Fibroblast of skin of left quadriceps (primary cell): ENCODE measurements at places on chromosomes 3 and 15.

GRCh38 chr15:96837241-96837970 is 506.9 kb downstream of the NR2F2 start:
- no peak for DNase-seq

GRCh38 chr15:84914909-84915605 is 30.6 kb downstream of the SLC28A1 start:
- peak; percentile 45 for DNase-seq

DNA sequence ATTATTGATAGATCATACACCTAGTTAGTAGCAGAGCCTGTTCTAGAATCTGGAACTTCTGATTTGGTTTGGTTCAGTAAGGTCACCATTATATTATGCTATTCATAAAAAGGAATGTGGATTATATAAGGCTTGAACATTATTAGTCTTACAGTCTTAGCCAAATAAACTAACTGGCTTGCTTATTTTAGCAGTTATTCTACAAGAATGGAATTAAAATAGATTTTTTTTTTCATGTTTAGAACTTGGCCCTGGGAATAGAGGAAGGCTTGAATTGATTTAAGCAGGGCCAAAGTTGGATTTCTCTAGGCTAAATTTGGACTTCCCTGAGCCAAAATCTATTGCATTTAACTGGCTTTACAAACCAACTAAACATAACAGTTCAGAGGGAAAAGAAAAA is 24.4 kb downstream of the DTWD1 start:
- DNase-seq, result no peak

DNA sequence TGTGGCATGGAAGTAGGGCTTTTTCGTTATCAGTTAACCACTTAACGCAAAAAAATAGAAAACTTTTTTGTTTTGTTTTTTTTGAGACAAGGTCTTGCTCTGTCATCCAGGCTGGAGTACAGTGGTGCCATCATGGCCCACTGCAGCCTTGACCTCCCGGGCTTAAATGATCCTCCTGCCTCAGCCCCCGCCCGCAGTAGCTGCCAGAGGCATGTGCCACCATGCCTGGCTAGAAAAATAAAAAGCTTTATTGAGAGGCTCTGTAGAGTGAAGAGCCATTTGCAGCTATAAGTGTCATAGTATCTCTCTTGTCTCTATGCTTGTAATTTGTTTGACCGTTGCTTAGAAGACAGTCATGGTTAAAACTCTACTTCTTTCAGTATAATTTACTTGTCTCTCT is 13.5 kb downstream of the PPP4R2 start:
- DNase-seq, result no peak
